ENCODE measurements at places on chromosomes 2 and 18.

GRCh38 chr2:119704670-119705120 lies 25.7 kb downstream of the TMEM177 start:
- no peak for DNase-seq

GRCh38 chr2:169363560-169364150 lies 1.3 kb upstream of the LRP2 start:
- no peak for DNase-seq

GRCh38 chr2:235594041-235594440 lies 100.2 kb downstream of the AGAP1 start:
- DNase-seq: no peak

DNA sequence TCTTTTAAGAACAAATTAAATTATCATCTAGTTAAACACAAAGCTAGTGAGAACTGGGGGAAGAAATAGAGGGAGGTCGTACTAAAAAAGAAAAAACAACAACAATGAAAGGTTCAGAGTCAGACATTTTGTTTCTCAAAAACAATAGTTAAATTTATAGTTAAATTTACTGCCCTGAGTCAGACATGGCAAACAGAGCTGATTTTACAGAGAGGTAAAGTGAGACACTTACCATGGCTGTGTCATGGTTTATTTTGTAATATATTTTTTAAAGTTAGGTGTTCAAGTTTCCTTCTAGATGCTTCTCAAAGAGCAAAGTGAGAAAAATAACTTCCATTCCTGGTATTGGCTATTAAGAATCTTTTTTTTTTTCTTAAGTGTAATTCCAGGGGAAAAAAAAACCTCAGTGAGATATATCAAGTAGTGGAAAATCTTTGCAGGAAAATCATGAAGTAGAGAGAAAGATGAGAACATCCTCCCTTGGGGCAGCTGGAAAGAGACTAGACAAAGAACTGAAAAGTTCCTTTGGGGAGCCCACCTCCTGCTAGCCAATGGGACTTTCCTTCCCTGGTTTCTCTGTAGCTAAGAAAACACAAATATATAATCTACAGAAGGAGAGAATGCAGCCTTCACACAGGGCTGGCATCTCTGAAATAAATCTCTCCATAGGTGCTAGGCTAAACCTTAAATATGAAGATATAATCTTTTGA lies 12.3 kb downstream of the KLF7 start:
- DNase-seq: no peak

DNA sequence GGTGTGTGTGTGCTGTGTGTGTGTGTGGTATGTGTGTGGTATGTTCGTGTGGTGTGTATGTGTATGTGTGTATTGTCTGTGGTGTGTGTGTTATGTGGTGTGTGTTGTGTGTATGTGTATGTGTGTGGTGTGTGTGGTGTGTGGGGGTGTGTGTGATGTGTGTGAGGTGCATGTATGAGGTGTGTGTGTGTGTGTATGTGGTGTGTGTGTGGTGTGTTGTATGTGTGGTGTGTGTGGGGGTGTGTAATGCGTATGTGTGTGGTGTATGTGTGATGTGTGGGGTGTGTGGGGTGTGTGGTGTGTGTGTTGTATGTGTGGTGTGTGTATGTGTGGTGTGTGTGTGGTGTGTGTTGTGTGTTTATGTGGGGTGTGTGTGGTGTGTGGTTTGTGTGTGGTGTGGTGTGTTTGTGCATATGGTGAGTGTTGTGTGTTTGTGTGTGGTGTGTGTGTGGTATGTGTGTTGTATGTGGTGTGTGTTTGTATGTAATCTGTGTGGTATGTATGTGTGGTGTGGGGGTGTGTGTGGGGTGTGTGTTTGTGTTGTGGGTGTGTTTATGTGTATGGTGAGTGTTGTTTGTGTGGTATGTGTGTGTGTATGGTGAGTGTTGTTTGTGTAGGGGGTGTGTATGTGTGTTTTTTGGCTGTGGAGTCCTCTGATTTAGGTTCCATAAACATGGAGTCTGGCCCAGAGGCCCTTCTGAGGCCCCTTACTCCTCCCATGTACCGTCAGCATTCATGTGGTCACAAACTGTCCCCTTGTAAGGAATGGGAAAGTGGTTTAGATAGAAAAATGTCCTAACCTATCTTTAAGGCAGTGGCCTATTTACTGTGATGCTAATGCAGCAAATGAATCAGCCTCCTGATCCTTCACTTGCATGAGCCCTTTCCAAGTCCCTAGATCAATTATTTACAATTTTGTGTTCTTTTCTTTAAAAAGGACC lies 116.0 kb downstream of the ALPK2 start:
- DNase-seq: no peak

GRCh38 chr2:120218181-120218580 lies 5.0 kb downstream of the TMEM185B start:
- no peak for DNase-seq

- DNase-seq: no peak
Measured at GRCh38 chr2:168510125-168510756, 54.2 kb downstream of the CERS6 start.
